ENCODE measurements at places on chromosomes 3 and 15. TPM values are rescaled to one million over a fixed set of nuclear protein-coding genes. Genes with fewer than 3 reads are reported as not detected.

Gene SPSB4
- total RNA-seq: not detected

Gene CMTM7
- 38.3 TPM for total RNA-seq

Gene CAV3
- not detected for total RNA-seq

Gene ZDHHC3
- 71.3 TPM for total RNA-seq
